GM06990 (cell line): ENCODE measurements at places on chromosomes 7 and 10.

DNA sequence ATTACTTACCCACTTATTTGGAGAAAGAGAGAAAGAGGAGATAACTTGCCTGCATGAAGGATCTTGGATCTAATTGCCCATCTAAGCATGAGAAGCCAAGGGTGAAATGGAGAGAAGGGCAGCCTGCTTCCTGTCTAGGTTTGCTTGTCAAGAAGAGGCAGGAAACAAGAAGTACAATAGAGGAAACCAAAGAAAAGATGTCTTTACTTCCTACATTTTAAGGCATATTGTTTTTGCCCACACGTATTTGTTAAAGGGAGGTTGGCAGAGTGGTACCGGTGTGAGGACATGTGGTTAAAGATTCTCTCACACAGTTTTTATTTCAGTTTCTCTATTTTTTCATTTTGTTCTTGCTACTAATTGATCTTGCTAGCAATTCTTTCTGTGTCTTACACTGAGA lies 6.0 kb upstream of the TAS2R38 start:
- no peak for DNase-seq

- no peak for DNase-seq
Measured at GRCh38 chr10:51397695-51398094, 301.7 kb downstream of the CSTF2T start.

DNA sequence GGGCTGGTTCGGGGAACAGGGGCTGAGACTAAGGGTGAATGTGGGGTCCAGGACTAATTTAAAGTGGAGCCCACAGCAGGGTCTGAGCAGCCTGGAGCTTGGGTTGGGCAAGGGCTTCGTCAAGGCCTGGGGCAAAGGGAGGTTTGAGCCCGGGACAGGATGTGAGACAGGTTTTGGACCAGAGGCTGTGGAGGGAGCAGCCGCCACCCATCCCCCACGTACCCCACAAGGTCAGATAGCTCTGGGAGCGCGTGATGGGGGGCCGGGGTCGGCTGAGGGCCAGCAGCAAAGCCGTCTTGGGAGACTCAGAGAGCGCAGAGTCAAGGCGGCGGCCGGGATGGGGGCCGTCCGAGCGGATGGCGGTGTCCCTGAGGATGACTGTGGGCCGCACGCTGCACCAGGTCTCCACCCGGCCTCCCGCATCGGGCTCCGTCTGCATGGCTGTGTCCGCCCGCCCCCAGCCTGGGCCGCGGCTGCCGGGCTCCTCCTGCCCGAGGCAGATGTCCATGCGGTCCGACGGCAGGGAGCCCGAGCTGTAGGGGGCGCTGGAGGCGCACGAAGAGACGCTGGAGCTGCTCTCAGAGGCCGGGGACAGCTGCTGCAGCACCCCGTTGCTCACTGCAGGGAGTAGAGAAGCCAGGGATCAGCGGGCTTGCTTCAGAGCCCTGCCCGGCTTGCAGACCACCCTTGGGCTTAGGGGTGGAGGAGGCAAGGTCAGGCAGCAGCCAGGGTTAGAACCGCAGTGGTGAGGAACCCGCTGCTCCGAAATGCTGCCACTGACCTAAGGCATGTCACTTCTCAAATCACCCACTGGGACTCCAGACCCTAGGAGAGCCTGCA lies 12.1 kb downstream of the PDZD7 start:
- DNase-seq, result peak; percentile 67

- no peak for DNase-seq
Measured at GRCh38 chr10:117684046-117684610, 141.6 kb downstream of the EMX2 start.

DNA sequence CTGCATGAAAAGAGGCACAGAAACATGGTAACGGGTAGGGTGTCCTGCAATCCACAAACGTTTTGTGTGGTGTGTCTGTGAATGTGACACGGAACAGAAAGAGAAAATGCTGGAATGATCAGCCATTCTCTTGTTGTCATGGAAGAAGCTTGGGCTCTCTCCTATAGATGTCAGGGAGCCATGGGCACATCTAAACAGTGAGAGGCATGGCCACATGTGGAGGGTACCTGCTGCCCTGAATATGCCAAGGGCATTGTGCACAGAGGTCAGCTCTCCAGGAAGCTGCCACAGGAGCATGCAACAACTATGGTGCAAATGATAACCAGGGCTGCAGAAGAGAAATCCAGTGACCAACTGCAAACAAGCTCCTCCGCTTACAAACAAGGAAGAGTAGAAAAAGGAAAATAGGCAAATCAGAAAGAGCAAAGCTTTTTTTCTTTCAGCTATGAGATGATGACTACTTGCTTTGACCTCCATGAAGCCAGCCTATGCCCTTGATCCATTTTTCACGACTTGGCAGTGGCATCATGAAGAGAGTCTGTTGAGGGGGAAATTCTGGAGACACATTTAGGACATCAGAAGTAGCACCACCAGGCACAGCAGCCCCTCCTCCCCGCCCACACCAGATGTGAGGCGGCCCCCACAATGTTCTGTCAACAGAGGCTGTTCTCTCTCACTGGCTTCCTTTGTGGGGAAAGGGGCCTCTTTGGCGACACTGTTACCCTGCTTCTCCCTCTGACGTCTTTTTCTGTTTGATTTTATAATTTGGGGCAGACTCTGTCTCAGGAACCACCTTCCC lies 4.8 kb upstream of the PDE1C start:
- no peak for DNase-seq

DNA sequence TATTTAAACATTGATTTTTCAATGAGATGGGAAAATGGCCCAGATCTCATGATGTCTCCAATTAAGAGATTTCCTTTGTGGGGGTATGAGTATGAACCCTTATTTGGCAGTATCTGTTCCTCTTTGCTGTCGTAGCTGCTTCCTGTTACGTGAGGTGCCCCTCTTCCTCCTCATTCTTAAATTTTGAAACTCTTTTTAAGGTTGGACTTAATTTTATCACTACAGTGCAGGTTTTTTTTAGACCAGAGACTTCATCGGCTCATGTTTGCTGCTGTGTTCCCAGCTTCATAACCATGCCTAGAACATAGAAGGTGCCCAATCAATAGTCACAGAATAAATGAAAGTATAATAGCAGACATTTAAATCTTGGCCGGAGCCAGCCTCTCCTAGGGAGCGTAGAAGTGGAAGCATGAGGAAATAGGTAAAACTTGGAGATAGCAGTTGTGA lies 2.4 kb downstream of the MIOS start:
- DNase-seq, result peak; percentile 49

- DNase-seq, result no peak
Measured at GRCh38 chr10:132582771-132583170, 45.2 kb downstream of the INPP5A start.

GRCh38 chr7:76356823-76357222 lies 2.0 kb downstream of the YWHAG start:
- no peak for DNase-seq

- DNase-seq, result no peak
Measured at GRCh38 chr7:123220396-123220795, 20.6 kb upstream of the SLC13A1 start.

DNA sequence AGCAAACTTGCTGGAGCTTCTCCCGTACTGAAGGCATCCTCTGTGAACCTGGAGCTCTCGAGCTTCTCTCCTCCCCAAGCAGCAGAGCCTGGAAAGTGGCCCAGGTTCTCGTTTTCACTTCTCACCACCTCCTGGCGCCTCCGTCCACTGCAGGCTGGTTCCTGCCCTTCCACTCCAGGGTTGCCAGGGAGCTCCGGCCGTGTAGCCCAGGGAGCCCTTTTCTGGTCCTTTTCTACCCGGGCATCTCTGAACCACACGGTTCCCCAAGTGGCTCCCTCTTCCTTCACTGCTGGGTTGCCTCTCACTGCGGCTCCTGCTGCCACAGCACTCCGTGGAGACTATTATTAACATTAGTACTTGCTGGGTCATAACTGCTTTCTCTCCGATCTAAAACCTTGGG lies 208.6 kb upstream of the PPP2R2D start:
- DNase-seq, result no peak

DNA sequence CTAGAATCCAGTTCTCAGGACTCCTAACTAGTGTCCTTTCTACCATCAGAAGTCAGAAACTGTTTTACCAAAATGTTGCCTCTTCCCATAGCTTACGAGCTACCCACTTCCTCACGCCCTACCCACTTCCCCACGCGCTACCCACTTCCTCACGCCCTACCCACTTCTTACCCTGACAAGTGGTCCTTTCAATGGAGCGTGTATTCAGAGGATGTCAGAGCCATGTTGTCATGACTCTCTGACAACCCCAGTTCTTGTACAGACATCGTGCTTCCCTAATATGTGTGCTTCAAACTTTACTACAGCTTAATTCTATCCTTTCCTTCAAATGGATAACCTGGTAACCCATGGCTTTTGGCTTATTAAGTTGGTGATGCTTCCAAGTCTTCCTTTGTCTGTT lies 84.8 kb upstream of the PHF14 start:
- no peak for DNase-seq
